T1000 (cell line): ENCODE measurements at places on chromosomes 7 and 10.

DNA sequence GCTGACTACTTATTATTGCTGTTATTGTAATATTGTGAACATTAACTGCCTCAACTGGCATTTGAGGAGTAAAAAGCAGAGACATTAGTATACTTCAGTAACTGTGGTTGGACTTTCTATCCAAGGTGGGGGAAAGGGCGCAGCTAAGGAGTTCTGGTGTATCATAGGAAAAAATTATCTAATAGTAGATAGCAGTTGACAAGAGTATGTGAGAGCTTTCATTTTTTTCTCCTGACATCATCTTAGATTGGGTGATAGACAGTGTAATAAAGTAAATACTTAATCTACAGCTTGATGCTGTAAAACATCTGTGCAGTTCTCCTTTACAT is 68.9 kb downstream of the PHTF2 start:
- no peak for DNase-seq

- DNase-seq, result no peak
Measured at GRCh38 chr7:4297165-4297917, 384.8 kb upstream of the FOXK1 start.

DNA sequence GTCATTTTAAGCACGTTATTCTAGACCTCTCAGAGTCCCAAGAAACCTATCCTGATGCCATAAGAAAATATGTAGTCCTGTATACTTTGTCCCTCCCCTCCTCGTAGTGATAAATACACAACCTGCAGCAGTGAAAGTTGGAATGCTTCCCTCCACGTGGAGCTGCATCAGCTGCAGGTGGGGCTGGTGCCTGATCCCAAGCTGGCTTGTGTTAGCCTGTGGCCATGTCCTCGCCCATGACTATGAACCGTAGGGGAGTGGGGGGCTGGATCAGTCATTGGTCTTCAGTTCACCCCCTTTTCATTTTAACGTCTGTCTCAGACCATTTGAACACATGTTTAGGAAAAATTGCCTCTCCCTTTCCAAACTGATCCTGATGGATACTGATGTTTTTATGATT is 171.4 kb upstream of the HABP2 start:
- no peak for DNase-seq

GRCh38 chr7:96985992-96986391 is 19.4 kb upstream of the DLX6 start:
- no peak for DNase-seq

DNA sequence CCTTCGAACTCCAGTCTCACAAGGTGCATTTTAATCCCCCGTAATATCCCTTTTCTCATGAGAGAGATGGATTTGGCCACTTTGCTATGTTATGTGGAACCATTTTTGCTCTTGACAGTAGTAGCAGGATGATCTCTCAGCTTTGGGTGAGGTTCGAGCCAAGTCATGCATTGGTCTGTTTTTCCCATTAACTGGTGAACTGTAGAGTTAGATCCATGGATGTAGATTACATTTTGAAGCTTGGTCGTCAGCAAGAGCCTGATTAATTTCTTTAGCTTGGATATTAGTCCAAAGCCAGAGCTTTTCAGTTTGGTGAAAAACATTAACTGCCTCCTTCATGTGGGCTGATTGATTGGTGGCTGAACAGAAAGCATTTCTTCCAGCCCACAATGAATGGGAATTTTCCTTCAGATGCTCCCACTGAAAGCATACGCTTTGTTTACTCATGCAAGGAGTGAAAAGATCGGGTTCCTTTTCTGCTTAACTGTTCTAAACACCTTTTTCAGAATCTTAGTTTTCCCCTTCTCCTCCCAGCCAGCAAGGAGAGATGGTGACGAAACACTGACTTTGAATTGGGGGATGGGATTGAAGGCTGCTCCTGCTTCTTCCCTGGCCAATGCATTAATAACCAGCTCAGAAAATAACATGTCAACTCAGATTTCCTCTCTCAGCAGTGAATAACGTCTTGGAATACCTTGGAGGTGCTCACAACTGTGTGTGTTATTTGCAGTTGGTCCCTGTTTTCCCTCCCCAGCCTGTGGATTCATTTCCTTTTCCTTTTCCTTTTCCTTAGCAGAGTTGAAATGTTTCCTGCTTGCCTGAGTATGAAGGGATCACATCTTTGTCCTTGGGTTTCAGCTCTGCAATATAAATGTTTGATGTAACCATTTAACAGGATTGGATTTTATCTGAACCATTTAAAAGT is 351.8 kb upstream of the FZD8 start:
- DNase-seq, result no peak

DNA sequence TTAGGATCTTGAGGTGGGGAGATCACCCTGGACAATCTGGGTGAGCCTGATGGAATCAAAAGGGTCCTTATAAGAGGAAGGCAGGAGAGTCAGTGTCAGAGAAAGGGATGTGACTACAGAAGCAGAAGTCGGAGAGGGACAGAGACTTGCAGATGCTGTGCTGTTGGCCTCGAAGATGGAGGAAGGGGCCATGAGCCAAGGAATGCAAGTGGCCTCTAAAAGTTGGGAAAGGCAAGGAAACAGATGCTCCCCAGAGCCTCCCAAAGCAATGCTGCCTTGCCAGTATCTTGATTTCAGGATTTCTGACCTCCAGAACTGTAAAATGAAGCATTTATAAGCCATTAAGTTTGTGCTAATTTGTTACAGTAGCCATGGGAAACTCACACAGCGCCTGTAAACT is 165.2 kb downstream of the FANK1 start:
- no peak for DNase-seq
